ENCODE measurements at places on chromosomes 12 and 14.

DNA sequence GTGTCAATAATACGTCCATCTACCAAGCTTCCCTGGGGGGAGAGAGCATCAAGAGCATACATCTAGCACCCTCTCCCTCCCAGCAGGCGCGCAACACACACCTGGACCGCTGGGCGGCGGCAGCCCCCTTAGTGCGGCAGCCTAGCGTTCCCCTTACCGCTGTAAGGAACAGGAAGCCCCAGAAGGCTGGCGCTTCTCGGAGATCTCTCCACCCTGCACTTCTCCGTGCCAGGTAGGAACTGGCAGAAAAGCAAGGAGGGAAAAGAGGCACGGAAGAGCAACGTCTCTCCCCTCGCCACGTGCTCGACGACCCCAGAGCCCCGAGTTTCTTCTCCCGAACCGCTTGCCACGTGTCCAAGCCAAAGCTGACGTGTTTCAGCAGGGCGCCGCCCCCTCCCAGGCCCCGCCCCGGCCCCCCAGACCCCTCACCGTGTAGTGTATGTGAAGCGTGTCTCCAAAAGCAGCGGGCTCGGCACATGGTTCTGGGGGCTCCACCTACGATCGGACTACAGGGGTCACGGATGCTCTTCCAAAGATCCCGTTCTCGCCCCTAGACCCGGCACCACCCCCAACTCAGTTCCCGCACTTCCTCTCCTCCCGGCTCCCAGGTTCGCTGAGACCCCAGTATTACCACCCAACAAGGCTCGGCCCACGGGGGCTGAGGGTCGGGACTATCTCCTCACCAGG is 532 bp downstream of the FKBP11 start:
- DNase-seq, result peak; percentile 31

DNA sequence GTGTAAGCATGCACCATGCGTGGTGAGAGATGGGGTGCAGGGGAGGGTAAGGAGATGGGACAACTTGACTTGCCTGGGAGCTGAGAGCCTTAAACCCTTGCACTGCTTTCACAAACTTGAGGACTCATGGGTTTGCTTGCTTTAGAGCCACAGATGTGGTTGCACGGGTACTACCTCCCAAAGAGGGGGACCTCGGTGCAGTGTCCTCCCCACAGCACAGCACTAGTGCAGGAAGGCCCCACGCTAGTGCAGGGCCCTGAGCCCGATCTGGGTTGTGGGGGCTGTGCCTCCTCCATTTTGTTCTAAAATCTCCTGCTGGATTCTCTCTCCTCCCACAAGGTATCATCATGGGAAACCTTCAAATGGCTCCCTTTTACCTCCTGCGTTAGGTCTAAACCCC is 11.2 kb downstream of the KRT72 start:
- DNase-seq, result no peak

- DNase-seq, result peak; percentile 24
Measured at GRCh38 chr12:122021193-122021821, 377 bp upstream of the BCL7A start.

DNA sequence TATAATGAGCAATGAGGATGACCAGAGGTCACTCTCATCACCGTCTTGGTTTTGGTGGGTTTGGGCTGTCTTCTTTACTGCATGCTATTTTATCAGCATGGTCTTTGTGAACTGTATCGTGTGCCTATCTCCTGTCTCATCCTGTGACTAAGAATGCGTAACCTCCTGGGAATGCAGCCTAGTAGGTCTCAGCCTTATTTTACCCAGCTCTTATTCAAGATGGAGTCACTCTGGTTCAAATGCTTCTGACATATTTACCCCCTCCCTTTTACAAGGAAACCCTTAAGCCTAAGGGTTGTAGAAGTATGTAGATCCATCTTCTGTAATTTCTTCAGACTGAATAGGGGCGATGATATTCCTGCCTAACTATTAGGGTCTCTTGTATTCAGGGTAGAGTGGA is 8.4 kb downstream of the IFI27L1 start:
- no peak for DNase-seq

GRCh38 chr12:104334581-104334980 is 31.0 kb downstream of the EID3 start:
- no peak for DNase-seq
